ENCODE measurements at places on chromosomes 7 and 10.

DNA sequence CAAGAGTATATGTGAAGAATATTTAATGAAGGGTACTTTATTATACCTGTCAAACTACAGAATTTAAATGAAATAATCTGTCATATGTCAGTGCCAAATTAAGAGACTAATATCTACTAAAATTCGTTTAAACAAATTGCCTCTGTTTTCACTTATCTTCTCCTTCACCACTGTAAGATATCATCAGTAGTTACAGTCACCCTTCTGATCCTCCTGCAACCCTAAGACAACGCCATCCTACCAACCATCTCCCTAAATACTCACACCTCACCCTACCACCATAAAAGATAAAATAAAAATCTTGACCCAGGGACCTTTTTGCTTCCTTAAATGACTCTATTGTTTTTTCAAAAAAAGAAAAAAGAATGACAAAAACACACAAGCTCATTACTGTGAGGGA is 20.8 kb downstream of the EZH2 start:
- no peak for DNase-seq

DNA sequence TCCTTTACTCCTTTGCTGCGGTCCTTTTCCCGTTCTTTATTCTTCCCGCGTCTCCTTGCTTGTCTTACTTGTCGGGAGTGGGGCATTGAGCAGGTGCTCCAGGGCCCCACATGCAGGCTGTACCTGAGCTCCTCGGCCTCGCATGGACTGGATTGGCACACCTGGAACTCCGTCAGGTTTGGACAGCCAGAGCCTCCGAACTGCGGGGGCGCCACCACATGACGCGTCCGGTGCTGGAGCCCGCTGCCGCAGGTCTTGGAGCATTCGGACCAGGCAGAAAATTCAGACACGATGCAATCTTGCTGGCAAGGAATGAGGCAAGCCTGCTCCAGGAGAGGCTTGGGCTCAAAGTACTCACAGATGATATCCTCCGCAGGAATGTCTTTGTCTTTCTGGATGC is 195.7 kb downstream of the THSD7A start:
- DNase-seq, result no peak

GRCh38 chr7:40072268-40072667 is 62.2 kb downstream of the MPLKIP start:
- no peak for DNase-seq

- no peak for DNase-seq
Observed at GRCh38 chr7:30171766-30172447, 37.1 kb downstream of the MTURN start.

DNA sequence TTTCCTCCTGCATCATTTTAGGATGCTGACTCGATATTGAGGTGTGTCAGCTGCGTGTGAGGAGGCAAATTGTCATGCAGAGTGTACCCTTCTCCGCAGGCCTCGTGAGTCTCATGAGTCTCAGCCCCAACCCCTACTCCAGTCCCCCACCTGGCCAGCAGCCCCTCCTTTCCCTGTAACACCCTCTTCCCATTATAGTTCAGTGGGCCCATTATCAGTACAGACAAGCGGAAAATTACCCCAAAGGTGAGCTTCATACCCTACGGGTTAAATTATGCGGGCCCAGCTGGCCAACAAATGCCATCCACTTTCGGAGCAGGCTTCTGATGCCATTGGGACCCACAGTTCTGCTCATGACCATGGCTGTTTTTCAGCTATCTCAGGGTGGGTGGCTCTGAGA is 25.2 kb downstream of the SFTPD start:
- DNase-seq, result no peak

GRCh38 chr10:114021154-114021553 is 22.5 kb upstream of the ADRB1 start:
- DNase-seq, result no peak

DNA sequence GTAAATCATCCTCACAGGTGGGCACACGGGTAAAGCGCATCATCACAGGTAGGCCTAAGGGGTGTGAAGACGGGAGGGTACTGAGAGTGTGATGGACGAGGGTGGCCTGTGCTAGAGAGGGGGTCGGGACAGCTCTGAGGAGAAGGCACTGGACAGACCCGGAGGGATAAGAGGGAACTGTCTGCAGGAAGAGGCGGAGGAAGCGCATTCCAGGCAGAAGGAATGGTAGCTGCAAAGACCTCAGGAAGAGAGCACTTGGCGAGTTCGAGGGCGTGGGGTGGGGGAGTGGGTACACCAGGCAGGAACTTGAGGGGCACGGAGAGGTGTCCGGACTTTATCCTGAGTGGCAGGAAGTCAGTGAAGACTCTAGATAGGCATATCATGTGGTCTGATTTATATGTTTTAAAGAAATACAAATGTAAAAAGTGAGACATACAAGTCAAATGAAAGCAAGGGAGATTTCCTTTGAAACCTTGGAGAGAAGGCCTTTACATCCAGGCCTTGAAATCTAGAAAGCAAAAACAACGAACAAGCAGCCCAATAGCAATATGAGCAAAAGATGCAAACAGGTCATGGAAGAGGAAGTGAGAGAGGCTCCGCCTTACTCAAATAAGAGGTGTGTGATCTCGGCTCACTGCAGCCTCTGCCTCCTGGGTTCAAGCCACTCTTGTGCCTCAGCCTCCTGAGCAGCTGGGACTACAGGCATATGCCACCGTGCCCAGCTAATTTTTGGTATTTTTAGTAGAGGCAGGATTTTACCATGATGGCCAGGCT is 3.6 kb downstream of the LHPP start:
- DNase-seq, result no peak

GRCh38 chr7:121164247-121164646 is 164.6 kb upstream of the WNT16 start:
- DNase-seq, result no peak

DNA sequence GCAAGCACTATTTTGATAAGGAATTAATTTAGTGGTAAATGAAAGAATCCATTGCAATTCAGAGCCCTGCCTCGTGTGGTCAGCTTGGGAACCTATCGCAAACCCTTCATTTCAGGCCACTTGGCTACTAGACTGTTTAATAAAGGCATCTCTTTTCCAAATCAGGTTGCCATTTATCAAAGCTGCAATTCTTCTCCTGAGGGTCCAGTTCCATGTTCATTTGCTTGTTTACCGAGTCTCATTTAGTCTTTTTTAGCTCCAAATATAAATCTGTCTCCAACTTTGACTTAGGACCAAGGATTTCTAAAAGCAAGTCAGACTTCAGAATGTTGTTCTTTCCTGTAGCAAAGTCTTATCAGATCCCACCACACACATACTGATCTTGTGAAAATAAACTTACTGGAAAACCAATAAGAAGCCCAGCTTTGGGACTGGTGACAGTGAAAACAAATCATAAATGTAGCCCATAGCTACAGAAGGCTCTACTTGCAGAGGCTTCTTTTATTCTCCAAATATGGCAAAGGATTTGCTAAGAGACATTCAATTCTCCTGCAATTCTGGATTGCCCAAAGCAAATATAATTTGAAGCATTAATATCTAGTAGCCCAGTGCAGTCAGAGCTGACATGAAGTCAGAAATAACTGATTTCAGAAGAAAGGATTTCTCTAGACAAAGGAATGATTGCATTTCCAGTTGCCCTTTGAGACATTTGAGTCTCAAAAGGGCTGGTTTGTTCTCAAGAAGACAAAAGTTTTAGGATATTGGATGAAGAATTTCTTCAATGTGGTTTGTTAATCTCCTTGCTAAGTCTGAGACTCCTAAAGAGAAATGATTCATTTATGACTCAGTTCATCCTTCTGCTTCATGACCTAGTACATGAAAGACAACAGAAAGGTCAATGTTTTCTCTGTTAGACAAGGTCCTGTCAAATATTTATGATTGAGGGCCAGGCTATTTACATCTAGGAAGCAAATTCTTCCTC is 28.0 kb downstream of the PPP1R3C start:
- no peak for DNase-seq

GRCh38 chr10:78892338-78893176 is 176.2 kb upstream of the ZMIZ1 start:
- no peak for DNase-seq

DNA sequence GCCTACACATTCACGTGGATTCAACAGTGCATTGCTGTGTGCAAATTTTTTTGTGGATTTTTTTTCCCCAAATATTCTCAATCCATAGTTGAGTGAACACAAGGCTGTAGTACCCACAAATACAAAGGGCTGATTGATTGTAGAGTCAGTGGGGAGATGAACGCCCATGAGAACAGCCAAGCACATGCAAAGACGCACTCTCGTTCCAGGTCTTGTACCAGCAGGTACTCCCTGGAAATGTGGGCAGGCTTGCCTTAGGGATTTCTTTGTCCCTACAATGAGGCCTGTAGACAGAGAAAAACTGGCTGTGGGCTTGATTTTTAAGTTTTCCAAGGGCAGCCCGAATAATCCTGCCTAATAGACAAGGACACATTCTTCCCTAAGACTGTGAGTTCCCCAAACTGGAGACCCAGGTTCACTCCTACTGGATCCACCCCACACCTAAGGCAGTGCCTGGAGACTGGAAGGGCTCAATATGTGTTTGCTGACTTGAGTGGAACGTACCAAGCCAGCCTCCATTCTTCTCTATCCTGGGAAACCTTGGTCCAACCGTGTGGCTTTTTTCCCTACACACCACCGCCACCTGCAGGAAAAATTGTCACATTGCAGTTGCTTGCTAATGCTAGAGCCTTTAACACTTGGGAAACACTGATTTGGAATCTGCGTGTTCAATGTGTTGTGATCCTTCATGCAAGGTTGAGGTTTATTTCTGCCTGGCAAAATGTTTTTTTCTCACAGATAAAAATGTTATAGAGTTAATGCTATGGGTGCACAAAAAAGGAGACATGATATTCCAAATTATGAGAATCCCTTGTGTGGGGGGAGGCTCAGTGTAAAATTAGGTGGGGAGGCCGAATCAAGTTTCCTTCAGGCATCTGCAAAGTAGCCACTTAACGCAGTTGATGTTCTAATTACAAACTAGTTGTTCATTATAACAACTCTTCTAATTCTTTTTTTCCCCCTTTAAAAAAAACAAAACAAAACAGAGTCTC is 49.3 kb downstream of the PPP1R17 start:
- no peak for DNase-seq

GRCh38 chr7:77409739-77410547 is 6.2 kb downstream of the GSAP start:
- DNase-seq, result no peak

- no peak for DNase-seq
Observed at GRCh38 chr7:44324204-44324480, 1.3 kb downstream of the CAMK2B start.

GRCh38 chr10:64086083-64086767 is 565.0 kb downstream of the REEP3 start:
- DNase-seq, result no peak

DNA sequence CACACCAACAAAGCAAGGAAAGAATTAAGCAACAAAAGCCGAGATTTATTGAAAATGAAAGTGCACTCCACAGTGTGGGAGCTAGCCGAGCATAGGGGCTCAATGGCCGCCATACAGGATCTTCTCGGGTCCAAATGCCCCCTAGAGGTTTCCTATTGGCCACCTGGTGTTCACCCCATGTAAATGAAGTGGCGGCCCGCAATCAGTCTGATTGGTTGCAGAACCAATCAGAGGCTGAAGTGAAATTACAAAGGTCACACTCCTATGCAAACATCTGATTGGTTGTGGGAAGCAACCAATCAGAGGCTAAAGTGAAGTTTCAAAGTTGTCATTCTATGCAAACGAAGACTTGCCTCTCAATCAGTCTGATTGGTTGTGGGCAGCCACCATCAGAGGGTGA is 61.8 kb upstream of the SLC35B4 start:
- no peak for DNase-seq

- DNase-seq, result no peak
Observed at GRCh38 chr7:141752634-141753033, 11.3 kb upstream of the TAS2R3 start.

GRCh38 chr7:97024209-97025129 is at the start of gene DLX5:
Gene DLX5, minus strand, starts transcription at chr7:97024831. Its CDS starts 208 bp downstream, at chr7:97024623.
- no peak for DNase-seq

DNA sequence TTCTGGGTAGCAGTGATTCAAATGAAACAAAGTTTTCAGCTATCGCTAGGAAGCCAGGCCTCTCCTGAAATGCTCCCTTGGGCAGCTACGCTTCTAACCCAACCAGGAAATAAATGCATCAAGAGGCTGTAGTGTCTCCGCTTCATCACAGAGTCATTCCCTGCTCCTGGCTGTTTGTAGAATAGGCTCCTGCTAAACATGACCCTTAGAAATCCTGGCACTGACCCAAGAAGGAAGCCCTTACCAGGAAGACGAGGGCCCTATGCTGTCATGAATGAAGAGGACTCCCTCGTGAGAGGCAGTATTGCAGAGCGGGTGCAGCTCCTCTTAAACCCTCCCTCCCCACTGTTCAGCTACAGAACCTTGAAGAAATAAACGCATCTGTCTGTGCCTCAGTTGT is 48.3 kb downstream of the NOD1 start:
- DNase-seq, result no peak

DNA sequence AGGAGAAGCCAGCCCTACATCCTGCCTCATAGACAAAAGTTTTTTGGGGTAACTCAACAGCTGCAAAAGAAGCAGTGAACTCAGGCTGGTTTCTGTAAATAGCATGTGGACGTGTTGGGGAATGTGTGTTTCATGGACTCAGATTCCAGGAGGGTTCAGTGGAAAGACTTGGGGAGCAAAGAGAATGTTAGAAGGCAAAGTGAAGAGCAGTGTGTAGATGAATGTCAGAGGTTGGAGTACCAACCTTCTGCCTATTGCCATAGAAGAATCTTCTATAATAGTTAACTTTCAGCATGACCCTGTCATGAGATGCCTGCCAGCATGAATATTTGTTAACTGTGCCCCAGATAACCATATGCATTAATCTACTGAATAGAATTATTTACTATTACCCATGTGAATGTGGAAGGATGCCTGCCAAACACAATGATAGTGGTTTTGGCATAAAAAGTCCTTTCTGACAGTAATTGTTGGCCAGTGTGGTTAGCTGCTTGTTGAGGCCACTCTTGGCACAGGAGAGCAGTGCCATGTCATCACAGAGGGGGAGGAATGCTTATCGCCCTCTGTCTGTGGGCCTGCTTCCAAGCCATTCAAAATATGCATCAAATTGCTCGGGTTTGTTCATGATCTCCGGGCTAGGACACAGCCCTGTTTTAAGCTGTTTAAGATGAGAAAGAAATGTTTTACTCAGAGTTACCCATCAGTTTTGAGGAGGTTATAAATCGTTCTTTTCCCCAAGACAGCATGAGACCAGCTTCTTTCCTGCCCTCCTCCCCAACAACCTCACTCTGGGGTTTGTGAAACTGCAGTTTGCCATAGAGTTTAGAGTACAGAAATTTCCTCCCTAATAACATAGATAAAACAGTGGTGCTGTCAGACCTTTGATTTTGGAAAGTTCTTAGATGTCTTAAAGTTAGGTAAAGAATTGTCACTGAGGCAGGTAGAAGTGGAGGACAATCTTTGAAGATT is 165.3 kb downstream of the WNT2 start:
- no peak for DNase-seq

- DNase-seq, result no peak
Observed at GRCh38 chr7:135190703-135191102, 20.2 kb upstream of the CYREN start.
